ENCODE measurements at places on chromosomes 3 and 15. TPM values are rescaled to one million over a fixed set of nuclear protein-coding genes. Genes with fewer than 3 reads are reported as not detected.

The RPL39L gene
- 11.5 TPM for total RNA-seq

The LRRC58 gene
- 15.5 TPM for total RNA-seq

The MESP1 gene
- 0.50 TPM for total RNA-seq

The ST3GAL6 gene
- 49.2 TPM for total RNA-seq

The TNFAIP8L3 gene
- total RNA-seq: 0.27 TPM

The PEX11A gene
- total RNA-seq: 4.9 TPM

The CD200R1L gene
- not detected for total RNA-seq

The ATP2B2 gene
- 0.07 TPM for total RNA-seq

The SUSD5 gene
- 1.1 TPM for total RNA-seq

The ADCY5 gene
- total RNA-seq: 33.8 TPM

The MDFIC2 gene
- not detected for total RNA-seq

The NLGN1 gene
- total RNA-seq: 5.7 TPM

DNA sequence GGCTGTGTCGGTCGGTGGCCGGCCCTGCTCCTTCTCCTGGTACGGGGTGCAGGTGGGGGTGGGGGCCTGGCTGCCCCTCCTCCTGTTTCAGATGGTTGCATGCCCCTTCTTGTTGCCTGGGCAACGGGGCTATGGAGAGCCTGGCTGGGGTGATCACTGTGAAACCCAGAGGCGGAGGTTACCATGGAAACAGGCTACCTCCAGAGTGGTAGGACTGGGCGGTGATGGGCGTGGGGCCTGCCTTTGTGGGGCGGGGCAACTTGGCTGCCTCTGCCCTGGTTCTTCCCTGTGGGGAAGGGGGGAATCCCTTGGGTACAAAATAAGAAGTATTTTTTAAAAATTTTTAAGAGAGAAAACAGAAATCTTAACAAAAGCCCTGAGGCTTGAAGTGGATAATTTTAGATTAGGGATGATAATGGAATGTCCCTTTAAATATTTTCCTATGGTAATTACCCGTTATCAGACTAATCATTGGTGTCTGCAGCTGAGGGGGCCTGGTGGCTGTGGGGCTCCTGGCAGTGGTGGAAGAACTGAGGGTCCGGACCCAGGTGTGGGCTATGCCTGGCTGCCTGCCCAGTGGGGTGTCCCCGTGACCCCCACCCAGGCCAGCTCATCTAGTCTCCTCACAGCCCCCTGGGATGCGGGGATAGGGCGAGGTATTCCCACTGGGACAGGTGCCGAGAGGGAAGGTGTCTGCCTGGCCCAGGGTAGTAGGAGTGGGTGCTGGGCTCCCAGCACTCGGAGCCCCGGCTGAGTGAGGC lies 32.5 kb downstream of the PLXNA1 start:
- H3K36me3 ChIP-seq: peaks cover 13% of the 10 kb centered on the region
- H3K4me1 ChIP-seq: peaks cover 12% of the 10 kb centered on the region
- no peak overlapping the region for H3K27ac ChIP-seq

GRCh38 chr3:175956964-175957363 lies 1097.8 kb downstream of the NAALADL2 start:
- no peaks in the 10 kb centered on the region for H3K36me3 ChIP-seq
- H3K27me3 ChIP-seq: no peaks in the 10 kb centered on the region
- DNase-seq: no peak
- no peak overlapping the region for H3K4me3 ChIP-seq

GRCh38 chr3:10437995-10438901 lies 67.1 kb downstream of the ATP2B2 start:
- no peak overlapping the region for H3K27ac ChIP-seq
- H3K4me3 ChIP-seq: no peak overlapping the region
- H3K4me1 ChIP-seq: no peaks in the 10 kb centered on the region
- no peak for DNase-seq
- H3K27me3 ChIP-seq: no peaks in the 10 kb centered on the region

DNA sequence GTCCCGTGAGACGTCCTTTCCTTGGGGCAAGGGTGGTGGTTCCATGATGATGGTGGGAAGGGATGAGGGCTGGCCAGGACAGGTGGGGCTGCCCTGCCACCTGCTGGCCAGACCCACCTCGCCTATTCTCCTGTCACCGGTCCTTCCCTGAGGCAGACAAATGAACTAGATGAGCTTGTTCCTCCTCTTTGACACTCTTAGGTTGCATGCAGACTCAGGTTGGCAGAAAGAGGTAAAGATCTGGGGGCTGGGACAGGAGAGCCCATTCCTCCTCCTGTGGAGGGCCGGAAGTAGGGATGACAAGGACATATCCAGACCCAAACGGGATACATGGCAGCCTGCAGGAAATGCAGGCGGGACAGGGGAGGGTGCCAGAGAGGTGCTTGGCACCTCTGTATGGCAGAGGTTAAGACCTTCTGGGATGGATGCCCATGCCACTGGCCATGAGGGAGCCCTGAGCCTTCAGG lies 38.6 kb downstream of the ACSBG1 start:
- H3K36me3 ChIP-seq: no peaks in the 10 kb centered on the region
- no peak overlapping the region for H3K27ac ChIP-seq
- H3K4me1 ChIP-seq: no peaks in the 10 kb centered on the region

DNA sequence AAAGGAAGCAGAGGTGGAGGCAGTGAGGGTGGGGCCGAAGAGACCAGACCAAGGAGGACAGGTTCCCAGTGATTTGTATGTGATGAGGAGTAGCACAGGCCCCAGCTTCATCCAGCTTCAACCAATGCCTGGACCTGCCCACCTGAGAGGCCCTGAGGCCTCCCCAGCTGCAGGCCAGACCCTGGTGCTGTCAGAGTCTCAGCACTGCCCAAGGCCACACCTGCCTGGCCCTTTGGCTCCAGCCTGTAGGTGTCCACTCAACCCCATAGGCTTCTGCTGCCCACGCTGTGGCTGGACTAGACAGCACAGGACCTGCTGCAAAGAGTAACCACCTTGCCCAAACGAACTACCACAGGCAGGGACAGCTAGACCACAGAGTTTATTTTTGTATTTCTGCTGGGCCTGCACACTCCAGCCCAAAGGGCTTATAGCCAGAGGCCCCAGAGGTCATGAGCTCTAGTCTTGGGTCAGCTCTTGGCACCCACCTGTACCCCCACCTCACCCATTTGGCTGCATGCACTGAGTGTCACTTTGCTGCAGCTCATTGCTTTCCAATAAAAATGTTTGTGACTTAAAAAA lies 81.9 kb upstream of the CDV3 start:
- H3K36me3 ChIP-seq: peaks cover 2% of the 10 kb centered on the region
- H3K27ac ChIP-seq: no peak overlapping the region
- no peaks in the 10 kb centered on the region for H3K27me3 ChIP-seq
- no peak overlapping the region for H3K4me3 ChIP-seq
- no peak for DNase-seq

- peak overlapping the region; percentile 93 for H3K4me3 ChIP-seq
- no peak for DNase-seq
- H3K27me3 ChIP-seq: peaks cover 15% of the 10 kb centered on the region
- peaks cover 9% of the 10 kb centered on the region for H3K36me3 ChIP-seq
These were observed 700 bp upstream of the BLM start for GRCh38 chr15:90716317-90716975.

GRCh38 chr3:46966811-46967210 lies 9.7 kb downstream of the CCDC12 start:
- peak overlapping the region; percentile 94 for H3K27ac ChIP-seq
- no peak for DNase-seq
- no peak overlapping the region for H3K4me3 ChIP-seq
- H3K36me3 ChIP-seq: peaks cover 10% of the 10 kb centered on the region
- H3K27me3 ChIP-seq: no peaks in the 10 kb centered on the region
- peaks cover 60% of the 10 kb centered on the region for H3K4me1 ChIP-seq

- H3K4me3 ChIP-seq: peak overlapping the region; percentile 92
- H3K4me1 ChIP-seq: peaks cover 17% of the 10 kb centered on the region
- no peak for DNase-seq
These were observed 627 bp upstream of the PLS1 start for GRCh38 chr3:142595581-142595950.

GRCh38 chr3:180421221-180421620 lies 180.7 kb upstream of the TTC14 start:
- no peak for DNase-seq
- H3K4me1 ChIP-seq: peaks cover 5% of the 10 kb centered on the region
- no peaks in the 10 kb centered on the region for H3K27me3 ChIP-seq
- no peaks in the 10 kb centered on the region for H3K36me3 ChIP-seq

DNA sequence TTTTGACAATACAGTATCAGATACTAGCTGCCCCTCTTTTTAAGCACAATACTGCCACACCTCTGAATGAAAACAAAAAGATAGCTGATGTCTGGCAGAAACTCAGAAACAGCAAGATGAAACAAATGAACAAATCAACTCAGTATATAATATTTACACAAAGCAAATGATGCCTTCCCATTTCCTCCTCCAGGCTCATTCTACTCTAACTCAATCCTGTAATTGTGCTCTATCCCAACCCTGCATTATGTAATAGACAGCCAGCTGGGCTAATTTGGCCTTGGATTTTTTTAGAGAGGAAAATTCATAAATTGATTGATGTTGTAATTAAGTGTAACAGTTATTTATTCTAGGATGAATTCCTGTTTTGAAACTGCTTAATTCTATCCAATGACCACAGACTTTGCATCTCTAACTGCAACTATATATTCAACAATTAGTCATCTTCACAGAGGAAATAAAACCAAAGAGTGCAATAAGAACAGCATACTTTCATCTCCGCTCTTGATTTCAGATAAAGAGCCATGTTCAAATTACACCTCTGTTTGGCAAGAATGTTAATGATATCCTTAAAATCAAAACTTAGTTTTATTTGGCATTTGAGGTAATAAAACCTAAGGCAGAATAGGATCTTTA lies 6.1 kb downstream of the ATG3 start:
- no peak for DNase-seq
- H3K27ac ChIP-seq: no peak overlapping the region
- H3K36me3 ChIP-seq: peaks cover 7% of the 10 kb centered on the region

GRCh38 chr3:133209871-133210550 lies 171.8 kb downstream of the TMEM108 start:
- no peaks in the 10 kb centered on the region for H3K36me3 ChIP-seq
- peaks cover 3% of the 10 kb centered on the region for H3K4me1 ChIP-seq

DNA sequence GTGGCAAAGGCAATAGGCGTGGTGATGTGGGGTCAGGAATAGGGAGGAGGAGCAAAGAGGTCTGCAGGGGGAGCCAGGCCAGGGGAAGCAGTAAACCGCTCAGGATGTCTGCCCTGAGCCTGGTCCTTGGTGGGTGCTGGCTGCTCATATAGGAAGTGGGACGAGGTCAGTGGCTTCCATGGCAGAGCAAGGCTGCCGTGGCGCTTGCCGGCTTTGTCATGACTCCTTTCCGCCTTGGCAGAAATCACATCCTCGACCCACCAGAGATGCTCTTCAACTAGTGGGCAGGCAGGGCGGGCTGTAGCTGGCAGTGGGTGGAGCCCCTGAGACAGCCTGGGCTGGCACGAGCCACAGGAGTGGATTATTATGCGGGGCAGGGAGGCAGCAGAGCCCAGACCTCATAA lies 13.1 kb upstream of the SKOR1 start:
- H3K36me3 ChIP-seq: peaks cover 3% of the 10 kb centered on the region
- H3K27ac ChIP-seq: no peak overlapping the region
- H3K4me3 ChIP-seq: no peak overlapping the region
- no peak for DNase-seq

DNA sequence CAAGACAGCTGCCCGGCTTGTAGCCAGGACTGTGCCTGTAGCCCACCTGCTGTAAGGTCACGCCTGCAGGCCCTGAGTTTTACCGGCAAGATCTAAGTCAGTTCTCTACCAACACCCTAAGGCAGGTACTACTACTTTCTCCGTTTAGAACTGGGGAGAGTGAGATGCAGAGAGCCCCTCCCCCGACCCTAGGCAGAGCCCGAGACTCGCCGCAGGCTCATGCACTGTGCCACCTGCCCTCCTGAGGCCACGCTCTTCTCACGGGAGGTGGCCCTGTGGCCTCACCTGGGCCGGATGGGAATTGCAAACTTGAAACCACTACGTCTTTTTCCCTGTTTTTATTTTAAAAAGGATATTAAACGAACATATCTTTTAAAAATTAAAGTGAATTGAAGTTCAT lies 36.9 kb upstream of the PCSK6 start:
- no peaks in the 10 kb centered on the region for H3K36me3 ChIP-seq
- H3K4me3 ChIP-seq: no peak overlapping the region
- DNase-seq: no peak
- H3K27ac ChIP-seq: no peak overlapping the region
- H3K27me3 ChIP-seq: peaks cover 5% of the 10 kb centered on the region

DNA sequence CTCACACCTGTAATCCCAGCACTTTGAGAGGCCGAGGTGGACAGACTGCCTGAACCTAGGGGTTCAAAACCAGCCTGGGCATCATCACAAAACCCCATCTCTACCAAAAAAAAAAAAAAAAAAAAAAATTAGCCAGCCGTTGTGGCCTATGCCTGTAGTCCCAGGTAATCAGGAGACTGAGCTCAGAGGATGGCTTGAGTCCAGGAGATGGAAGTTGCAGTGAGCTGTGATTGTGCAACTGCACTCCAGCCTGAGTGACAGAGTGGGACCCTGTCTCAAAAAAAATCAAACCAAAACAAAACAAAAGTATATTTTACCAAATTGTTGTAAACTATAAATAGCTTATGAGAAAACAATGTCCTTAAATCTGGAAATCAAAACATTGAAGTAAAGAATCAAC lies 34.7 kb upstream of the UBP1 start:
- H3K4me3 ChIP-seq: no peak overlapping the region
- DNase-seq: no peak
- no peak overlapping the region for H3K27ac ChIP-seq
- H3K4me1 ChIP-seq: no peaks in the 10 kb centered on the region
- H3K27me3 ChIP-seq: no peaks in the 10 kb centered on the region

DNA sequence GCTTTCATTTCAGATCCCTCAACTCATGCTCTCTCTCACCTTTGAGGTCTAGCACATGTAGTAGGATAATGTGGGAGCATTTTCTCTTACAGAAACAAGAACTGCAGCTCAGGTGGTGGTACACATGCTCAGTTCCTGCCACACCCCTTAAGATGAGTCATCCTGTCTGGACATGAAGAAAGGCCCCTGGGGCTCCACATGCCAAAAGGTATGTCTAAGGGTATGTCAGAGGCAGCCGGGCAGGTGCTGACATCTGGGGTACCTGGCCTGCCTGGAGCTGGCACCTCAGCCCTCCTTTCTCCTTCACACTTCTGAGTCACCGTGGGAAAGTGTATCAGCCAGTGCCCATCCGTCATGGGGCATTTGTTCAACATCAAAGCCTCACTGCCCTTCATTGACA lies 209.9 kb downstream of the OCA2 start:
- no peaks in the 10 kb centered on the region for H3K27me3 ChIP-seq
- no peak overlapping the region for H3K4me3 ChIP-seq
- no peaks in the 10 kb centered on the region for H3K4me1 ChIP-seq

DNA sequence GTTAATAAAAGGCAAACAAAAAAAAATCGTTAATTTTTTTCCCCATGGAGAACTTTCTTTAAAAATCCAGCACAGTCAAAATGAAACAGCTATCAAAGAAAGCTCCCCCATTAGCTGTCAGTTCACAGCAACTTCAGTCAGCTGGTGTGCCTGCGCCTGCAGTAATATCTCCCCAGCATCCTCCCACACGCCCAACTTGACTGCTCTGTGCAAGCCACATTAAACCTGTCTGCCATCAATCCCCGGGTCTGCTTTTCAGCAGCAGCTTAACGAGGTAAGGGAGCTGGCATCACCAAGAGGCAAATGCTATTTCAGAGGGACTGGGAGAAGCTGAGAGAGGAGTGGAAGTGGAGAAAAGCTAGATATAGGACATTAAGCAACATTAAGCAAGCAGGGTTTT lies 337.5 kb downstream of the GAP43 start:
- H3K27ac ChIP-seq: no peak overlapping the region
- DNase-seq: no peak
- no peaks in the 10 kb centered on the region for H3K36me3 ChIP-seq
- H3K4me3 ChIP-seq: no peak overlapping the region

- H3K27ac ChIP-seq: no peak overlapping the region
- H3K27me3 ChIP-seq: peaks cover 22% of the 10 kb centered on the region
- H3K4me3 ChIP-seq: no peak overlapping the region
- no peaks in the 10 kb centered on the region for H3K36me3 ChIP-seq
- DNase-seq: no peak
These were observed 28.3 kb upstream of the ALDH1L1 start for GRCh38 chr3:126208606-126209256.

Data from progenitor cell of endocrine pancreas (in vitro differentiated cells).